ENCODE measurements at places on chromosomes 5 and 9. TPM values are rescaled to one million over a fixed set of nuclear protein-coding genes. Genes with fewer than 3 reads are reported as not detected.
A peak's percentile ranks its signal among the peaks of the same experiment; 100 is the strongest.

CCNO gene
- total RNA-seq = 0.34 TPM

DNA sequence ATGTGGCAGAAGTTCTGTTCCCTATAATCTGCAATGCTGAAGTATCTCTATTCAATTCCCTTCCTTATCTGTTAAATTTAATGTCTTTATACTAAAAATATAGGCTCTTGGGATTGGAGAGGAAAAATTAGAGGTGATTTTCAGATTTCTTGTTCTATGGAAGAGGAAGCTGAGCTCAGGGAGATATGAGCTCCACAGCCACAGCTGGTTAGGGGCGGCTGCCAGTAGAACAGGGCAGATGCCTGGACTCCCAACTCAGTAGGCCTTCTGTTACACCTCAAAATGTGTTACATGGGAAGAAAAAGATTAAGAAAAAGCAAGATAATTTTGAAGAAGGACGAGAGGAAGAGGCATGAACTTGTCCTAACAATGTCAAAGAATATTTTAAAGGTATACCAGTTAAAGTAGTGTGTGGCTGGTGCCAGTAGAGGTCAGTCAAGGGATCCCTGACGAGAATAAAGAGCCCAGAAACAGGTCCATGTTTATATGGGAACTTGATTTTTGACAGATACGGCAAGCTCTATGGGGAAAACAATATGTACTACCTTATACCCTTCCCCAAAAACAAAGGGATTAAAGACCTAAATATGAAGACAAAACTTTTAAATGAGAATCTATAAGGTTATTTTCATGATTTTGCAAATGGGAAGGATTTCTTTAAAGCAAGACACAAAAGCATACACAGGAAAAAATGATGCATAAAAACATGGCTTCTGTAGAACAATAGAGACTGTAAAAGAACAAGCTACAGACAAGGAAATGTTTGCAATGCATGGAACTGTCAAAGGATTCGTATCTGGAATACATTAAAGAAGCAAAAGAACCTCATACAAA lies 28.7 kb downstream of the DNAJC21 start:
- peaks cover 23% of the 10 kb centered on the region for H3K36me3 ChIP-seq
- no peak overlapping the region for H3K27ac ChIP-seq
- no peak overlapping the region for H3K4me3 ChIP-seq
- H3K27me3 ChIP-seq = no peaks in the 10 kb centered on the region
- H3K4me1 ChIP-seq = no peaks in the 10 kb centered on the region

COL5A1 gene
- 148 TPM for total RNA-seq

ADGRD2 gene
- not detected for total RNA-seq

MSX2 gene
- total RNA-seq = 3.0 TPM

GRCh38 chr5:178994580-178995340 lies at the start of gene GRM6:
GRM6 (minus strand) TSS chr5:178995320; CDS start chr5:178994944, 376 bp downstream.
- no peaks in the 10 kb centered on the region for H3K27me3 ChIP-seq
- H3K27ac ChIP-seq = no peak within 1 kb of the TSS
- no peaks in the 10 kb centered on the region for H3K36me3 ChIP-seq
- H3K4me1 ChIP-seq = no peaks in the 10 kb centered on the region
- DNase-seq = peak; percentile 44

- DNase-seq = peak; percentile 80
- no peak overlapping the region for H3K27ac ChIP-seq
- no peak overlapping the region for H3K4me3 ChIP-seq
- no peaks in the 10 kb centered on the region for H3K27me3 ChIP-seq
- peaks cover 28% of the 10 kb centered on the region for H3K4me1 ChIP-seq
- H3K36me3 ChIP-seq = no peaks in the 10 kb centered on the region
These were observed 135.5 kb downstream of the CCDC192 start for GRCh38 chr5:127838661-127839060.

GRCh38 chr5:104913841-104914281 lies 1351.3 kb upstream of the NUDT12 start:
- no peaks in the 10 kb centered on the region for H3K36me3 ChIP-seq
- DNase-seq = no peak
- no peaks in the 10 kb centered on the region for H3K4me1 ChIP-seq
- H3K27ac ChIP-seq = no peak overlapping the region
- no peaks in the 10 kb centered on the region for H3K27me3 ChIP-seq

DNA sequence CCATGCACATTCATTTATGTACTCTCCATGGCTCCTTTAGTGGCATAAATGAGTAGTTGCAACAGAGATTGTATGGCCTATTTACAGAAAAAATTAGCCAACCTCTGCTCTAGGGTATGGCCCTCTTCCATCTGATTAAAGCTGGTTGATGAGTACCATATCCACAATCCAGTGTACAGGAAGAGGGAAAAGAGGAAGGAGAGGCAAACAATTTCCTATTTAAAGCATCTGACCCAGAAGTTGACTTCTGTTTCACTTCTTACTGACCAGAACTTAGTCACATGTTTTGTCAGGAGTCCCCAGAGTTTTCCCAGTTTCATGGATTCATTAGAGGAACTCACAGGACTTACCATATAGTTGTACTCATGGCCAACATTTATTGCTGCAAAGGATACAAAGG lies 68.6 kb upstream of the STARD4 start:
- H3K27ac ChIP-seq = no peak overlapping the region
- no peak for DNase-seq
- H3K27me3 ChIP-seq = no peaks in the 10 kb centered on the region
- no peaks in the 10 kb centered on the region for H3K4me1 ChIP-seq
- H3K36me3 ChIP-seq = no peaks in the 10 kb centered on the region

- no peak overlapping the region for H3K27ac ChIP-seq
- no peak for DNase-seq
These were observed 98.3 kb downstream of the UGCG start for GRCh38 chr9:111994831-111995458.

Data from SJSA1 (cell line).